ENCODE measurements at places on chromosomes 7 and 10. TPM values are rescaled to one million over a fixed set of nuclear protein-coding genes. Genes with fewer than 3 reads are reported as not detected.

DNA sequence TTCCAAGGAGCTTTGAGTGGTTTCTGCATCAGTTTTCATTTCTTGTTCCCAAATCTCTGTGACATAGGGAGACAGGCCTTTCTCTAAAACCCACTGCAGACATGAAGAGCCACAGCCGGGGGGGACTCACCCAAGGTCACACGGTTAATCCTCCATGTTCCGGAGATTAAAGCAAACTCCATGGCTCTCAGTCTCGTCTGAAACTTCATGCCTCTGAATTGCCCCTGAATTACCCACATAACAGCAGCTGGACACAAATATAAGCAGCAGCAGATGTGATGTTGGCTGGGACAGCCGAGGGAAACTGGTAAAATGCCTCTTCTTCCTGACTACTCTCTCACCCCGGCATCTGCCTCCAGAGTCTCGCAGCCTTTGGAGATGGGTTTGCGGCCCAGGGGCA, 402.2 kb downstream of the DNAJB6 start:
- H3K4me1 ChIP-seq = no peaks in the 10 kb centered on the region
- H3K27ac ChIP-seq = no peak overlapping the region
- H3K36me3 ChIP-seq = no peaks in the 10 kb centered on the region

GRCh38 chr10:71319042-71319799, at the start of gene SLC29A3:
SLC29A3 (plus strand) TSS chr10:71319259; CDS start chr10:71319310, 51 bp downstream.
- peaks cover 10% of the 10 kb centered on the region for H3K4me1 ChIP-seq
- no peaks in the 10 kb centered on the region for H3K27me3 ChIP-seq
- peak within 1 kb of the TSS; percentile 95 for H3K4me3 ChIP-seq
- no peak within 1 kb of the TSS for H3K27ac ChIP-seq

DNA sequence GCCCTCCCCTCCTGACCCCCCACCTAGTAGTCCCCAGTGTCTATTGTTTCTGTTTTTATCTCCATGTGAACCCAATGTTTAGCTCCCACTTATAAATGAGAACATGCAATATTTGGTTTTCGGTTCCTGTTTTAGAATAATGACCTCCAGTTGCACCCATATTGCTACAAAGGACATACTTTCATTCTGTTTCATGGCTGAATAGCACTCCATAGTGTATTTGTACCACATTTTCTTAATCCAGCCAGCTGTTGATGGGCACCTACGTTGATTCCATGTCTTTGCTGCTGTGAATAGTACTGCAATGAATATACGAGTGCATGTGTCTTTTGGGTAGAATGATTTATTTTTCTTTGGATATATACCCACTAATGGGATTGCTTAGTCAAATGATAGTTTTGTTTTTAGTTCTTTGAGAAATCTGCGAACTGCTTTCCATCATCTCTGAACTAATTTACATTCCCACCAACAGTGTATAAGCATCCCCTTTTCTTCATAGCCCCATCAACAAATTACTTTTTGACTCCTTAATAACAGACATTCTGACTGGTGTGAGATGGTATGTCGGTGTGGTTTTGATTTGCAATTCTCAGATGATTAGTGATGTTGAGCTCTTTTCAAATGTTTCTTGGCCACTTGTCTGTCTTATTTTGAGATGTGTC, 128.4 kb upstream of the PHYHIPL start:
- peak; percentile 43 for DNase-seq
- H3K27me3 ChIP-seq = no peaks in the 10 kb centered on the region
- H3K4me3 ChIP-seq = no peak overlapping the region
- no peak overlapping the region for H3K27ac ChIP-seq
- H3K4me1 ChIP-seq = no peaks in the 10 kb centered on the region

DNA sequence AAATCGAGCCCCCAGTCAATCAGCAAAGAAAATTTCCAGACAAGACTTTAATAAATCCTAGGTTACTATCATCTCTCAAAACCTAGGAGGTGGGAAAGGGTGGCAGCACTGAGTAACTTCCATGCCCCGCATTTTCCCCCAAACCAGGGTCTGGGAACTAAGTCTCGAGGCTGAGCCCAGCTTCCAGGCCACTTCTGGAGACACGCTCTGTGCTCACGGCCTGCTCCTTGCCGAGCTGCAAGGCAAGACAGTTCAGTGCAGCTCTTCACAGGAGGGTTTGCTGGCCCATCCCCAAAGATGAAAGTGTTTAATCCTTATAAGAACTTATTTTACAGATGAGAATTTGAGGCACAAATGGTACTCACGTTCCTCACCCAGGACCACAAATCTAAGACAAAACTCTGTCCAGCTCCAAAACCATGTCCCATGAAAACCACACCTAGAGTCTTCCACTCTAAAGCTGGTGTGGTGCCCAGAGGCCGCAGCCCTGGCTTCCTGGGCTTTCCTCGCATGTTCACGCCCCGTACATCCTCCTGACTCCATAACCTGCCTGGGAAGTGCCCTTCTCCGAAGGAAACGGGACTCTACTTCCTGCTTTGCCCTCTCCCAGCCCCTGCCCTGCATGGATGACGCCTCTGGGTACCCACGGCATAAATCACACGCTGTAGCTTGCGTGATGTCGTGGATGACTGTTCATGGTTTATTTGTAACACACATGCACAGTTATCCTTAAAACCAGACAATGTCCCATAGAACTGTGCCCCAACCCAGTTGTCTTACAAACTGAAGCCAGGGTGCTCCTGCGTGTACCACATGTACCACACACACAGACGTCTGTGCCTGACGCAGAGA, 201.2 kb downstream of the DIP2C start:
- H3K4me1 ChIP-seq = no peaks in the 10 kb centered on the region
- no peak for DNase-seq
- H3K27ac ChIP-seq = no peak overlapping the region
- no peaks in the 10 kb centered on the region for H3K36me3 ChIP-seq
- no peak overlapping the region for H3K4me3 ChIP-seq

GRCh38 chr7:39434012-39434411, 132.2 kb upstream of the YAE1 start:
- no peaks in the 10 kb centered on the region for H3K36me3 ChIP-seq
- DNase-seq = no peak
- H3K27ac ChIP-seq = no peak overlapping the region
- no peaks in the 10 kb centered on the region for H3K27me3 ChIP-seq
- peaks cover 35% of the 10 kb centered on the region for H3K4me1 ChIP-seq
- no peak overlapping the region for H3K4me3 ChIP-seq

DNA sequence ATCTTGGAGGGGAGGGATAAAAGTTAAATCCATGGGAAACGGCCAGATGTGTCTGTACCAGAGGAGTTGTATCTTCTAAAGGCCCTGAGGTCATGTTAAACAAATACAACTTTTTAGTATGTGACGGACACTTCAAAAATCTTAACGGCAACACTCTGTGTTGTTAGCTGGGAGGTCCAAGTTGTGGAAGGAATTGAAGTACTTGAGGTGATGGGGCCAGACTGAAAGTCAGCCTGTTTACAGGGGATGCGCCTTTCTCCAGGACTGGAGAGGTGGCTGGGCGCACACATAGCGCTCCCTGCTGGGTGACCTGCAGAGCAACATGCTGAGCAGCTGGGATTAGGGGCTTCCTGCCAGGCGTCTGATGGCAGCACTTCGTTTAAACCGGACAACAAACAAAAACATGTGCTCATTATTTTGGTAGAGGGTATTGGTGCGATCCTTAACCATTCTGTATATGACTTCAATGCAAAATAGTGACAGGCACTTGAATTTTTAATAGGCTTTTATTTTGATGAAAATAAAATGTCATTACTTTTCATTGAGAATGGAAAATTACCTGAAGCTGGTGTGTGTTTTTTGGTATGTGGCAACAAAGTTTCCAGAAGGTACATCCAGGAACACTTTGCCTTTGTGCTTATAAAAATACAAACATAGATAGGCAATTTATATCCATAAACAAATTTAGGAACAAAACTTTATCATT, 198.2 kb downstream of the MLLT10 start:
- peaks cover 25% of the 10 kb centered on the region for H3K36me3 ChIP-seq
- no peak overlapping the region for H3K27ac ChIP-seq
- H3K27me3 ChIP-seq = no peaks in the 10 kb centered on the region
- peaks cover 4% of the 10 kb centered on the region for H3K4me1 ChIP-seq
- no peak overlapping the region for H3K4me3 ChIP-seq

DNA sequence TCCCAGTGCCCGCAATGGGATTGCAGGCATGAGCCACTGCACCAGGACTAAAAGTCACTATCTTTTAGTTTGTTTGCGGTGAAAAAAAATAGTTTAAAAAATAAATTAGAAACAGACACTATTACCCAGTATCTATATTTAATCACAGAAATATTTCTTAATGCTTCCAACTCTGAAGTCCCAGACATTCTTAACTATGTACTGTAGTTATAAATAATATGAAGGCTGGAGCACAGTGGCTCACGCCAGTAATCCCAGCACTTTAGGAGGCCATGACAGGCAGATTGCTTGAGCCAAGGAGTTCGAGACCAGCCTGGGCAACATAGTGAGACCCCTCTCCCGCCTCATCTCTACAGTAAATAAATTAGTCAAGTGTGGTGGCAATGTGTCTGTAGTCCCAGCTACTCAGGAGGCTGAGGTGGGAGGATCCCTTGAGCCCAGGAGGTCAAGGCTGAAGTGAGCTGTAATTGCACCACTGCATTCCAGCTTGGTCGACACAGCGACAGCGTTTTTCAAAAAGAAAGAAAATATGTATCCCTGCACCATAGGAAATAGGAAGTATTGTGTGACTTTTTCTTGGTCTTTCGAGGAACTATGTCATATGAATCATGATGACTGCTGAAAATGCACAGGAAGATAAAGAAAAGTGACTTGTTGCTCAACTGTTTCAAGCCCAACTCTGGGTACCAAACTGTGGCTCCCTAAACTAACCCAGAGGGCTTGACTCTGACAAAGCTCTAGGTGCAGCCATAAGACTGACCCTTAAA, 74.9 kb upstream of the STEAP1B start:
- no peak for DNase-seq
- H3K4me3 ChIP-seq = no peak overlapping the region
- H3K36me3 ChIP-seq = no peaks in the 10 kb centered on the region
- H3K27ac ChIP-seq = no peak overlapping the region
- peaks cover 9% of the 10 kb centered on the region for H3K4me1 ChIP-seq

DNA sequence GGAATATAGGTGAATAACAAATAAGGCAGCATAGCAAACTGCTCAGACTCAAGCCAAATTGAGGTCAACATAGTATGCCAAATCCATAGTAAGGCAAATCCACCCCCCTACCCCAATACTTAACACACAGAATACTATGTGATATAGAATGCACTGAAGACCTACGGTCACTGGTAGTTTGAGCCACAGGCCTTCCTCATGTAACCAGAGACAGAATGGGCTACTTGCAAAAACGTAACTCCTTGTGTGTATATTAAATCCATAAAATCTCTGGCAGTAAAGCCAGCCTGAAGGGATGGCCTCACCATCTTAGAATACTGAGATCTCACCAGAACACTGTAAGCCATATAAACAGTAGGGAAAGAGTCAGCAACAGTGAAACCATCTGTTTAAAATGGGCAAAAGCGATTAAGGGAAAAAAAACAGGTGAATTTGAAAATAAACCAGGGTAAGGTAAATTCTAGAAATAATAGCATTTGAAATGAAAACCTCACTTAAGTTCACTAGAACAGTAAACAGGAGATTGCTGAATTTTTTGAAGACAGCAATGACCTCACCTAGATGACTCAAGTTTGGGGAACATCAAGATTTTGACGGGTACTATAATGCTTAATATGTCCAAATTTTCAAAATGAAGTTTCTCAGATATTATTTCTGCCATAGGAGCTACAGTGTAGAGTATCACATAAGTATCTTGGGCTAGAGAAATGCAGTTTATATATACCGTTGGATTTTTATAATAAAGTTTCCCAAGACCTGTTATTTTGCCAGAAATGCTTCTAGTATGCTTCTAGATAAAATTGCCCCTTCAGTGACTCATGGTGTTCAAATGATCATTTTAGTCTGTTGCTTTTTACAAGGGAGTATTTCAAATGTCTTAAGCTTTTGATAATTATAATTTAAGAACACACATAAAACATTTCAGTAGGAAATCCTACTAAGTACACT, 13.9 kb downstream of the HNRNPA2B1 start:
- H3K36me3 ChIP-seq = peaks cover 30% of the 10 kb centered on the region
- peak; percentile 52 for DNase-seq
- H3K4me1 ChIP-seq = peaks cover 2% of the 10 kb centered on the region
- H3K27ac ChIP-seq = peak overlapping the region; percentile 6

DNA sequence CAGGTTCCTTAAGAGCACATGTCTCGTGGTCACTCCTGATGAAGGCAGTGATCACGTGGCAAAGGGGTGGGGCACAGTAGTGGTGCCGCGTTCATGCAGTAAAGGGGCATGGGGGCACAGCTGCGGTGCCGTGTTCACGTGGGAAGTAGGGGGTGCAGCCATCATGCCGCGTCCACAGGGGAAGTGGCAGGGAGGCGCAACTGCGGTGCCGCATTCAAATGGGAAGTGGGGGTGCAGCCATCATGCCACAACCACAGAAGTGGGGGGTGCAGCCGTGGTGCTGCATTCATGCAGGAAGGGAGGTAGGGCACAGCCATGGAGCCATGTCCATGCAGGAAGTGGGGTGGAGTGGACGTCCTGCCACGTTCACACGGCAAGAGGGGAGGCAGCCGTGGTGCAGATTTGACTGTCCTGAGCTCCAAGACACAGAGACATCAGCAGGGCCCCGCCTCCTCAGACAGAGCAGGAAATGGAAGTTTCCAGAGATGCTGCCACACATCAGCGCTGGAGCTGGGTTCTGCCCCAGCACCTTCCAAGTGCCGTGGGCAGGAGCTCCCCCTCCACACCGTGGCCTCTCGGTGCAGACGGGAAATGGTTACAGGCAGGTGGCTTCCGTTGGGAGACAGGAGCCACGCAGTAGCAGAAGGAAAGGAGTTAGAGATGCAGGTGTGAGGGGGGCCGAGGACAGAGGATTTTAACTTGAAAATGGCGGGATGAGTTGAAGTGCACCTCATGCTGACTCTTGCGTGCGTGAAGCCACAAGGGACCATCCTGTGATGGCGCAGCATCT, 95.0 kb upstream of the DDC start:
- H3K27ac ChIP-seq = no peak overlapping the region
- no peaks in the 10 kb centered on the region for H3K36me3 ChIP-seq
- no peaks in the 10 kb centered on the region for H3K27me3 ChIP-seq
- H3K4me3 ChIP-seq = peak overlapping the region; percentile 41

DNA sequence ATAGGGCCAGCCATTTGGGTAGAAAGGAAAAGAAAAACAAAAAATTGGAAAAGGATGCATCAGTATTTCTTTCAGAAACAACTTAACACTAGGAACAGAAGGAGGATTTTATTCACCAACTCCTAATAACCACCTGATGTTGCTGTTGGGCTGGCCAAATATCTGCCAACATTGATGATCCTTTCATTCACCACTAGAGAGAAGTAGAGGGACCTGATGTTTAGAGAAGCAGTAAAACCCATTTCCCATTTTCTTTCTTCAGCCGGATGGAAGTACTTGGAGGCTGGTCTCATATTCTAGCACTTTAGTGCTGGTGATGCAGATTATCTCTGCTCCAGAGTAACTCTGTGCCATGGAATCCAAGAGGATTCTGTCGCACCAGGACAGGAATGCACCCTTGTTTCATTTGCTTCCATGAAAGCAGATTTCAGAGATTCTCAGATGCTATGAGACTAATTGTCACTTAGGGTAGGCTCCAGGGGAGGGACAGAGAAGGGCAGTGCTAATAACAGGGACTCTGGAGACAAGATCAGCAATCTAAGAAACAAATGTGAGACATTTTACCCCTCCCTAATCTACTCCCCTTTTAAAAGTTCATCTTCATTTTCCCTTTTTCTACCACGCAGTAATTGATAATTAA, 3.1 kb downstream of the KLLN start:
- peaks cover 9% of the 10 kb centered on the region for H3K36me3 ChIP-seq
- DNase-seq = peak; percentile 84
- peak overlapping the region; percentile 69 for H3K4me3 ChIP-seq
- no peaks in the 10 kb centered on the region for H3K27me3 ChIP-seq
- peaks cover 19% of the 10 kb centered on the region for H3K4me1 ChIP-seq

- H3K4me3 ChIP-seq = no peak overlapping the region
- no peak overlapping the region for H3K27ac ChIP-seq
- H3K36me3 ChIP-seq = no peaks in the 10 kb centered on the region
- no peak for DNase-seq
Observed at GRCh38 chr7:37705976-37706375, 22.4 kb downstream of the GPR141 start.

Gene NCF1
- 368 TPM for total RNA-seq

Gene CHCHD1
- total RNA-seq = 39.0 TPM

Gene ADAP1
- total RNA-seq = not detected

Gene LDB3
- total RNA-seq = 8.3 TPM
